ENCODE measurements at places on chromosomes 6 and 20. TPM values are rescaled to one million over a fixed set of nuclear protein-coding genes. Genes with fewer than 3 reads are reported as not detected.

DNA sequence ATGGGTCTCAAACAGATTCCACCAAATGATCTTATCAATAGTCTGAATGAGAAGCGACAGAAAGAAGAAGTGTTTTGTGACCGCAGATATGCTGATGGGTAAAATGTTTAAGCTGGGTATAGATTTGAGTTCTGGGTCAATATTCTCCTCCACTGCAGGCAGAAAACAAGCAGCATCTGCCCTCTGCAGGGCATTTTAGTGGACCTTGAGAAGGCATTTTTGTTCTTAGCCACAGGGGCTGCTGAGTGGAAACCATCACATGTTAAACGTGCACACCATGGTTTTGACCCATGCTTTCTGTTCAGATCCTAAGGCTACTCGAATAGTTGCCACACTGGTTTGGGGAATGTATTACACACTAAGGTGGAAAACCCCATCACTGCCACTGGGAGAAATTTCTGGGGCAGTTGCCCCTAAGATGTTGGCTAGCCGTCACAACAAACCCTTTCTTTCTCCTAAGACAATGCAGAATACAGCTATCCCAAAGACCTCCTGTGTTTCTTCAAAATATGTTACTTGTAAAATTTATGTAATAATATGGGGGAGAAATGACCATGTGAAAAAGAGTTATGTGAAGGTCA, 5.5 kb downstream of the POU3F2 start:
- no peak for DNase-seq

- no peak for DNase-seq
Measured at GRCh38 chr6:40540790-40541189, 46.4 kb downstream of the LRFN2 start.

GRCh38 chr20:60570481-60571277, 612.5 kb downstream of the CDH26 start:
- no peak for DNase-seq

Gene LY86
- total RNA-seq: not detected

- DNase-seq: peak; percentile 30
Measured at GRCh38 chr6:29974901-29975560, 32.7 kb downstream of the HLA-A start.

DNA sequence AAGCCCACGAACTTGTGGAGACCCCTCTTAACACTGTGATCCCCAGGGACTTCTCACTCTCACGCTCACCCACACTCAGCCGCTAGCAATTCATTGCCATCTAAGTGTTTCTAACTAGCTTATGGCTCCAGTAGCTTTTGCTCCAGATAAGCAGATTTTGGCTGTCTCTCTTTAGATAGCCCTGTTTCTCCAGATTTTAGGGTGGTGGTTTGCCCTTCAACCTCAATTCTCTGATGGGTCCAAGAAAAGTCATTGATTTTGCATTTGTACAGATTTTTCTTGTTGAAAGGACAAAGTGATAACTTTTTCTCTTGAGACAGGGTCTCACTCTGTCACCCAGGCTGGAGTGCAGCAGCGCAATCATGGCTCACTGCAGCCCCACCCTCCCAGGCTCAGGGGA, 41.2 kb downstream of the NR2E1 start:
- no peak for DNase-seq

Gene GHRH
- total RNA-seq: not detected

Gene SCRT2
- not detected for total RNA-seq

DNA sequence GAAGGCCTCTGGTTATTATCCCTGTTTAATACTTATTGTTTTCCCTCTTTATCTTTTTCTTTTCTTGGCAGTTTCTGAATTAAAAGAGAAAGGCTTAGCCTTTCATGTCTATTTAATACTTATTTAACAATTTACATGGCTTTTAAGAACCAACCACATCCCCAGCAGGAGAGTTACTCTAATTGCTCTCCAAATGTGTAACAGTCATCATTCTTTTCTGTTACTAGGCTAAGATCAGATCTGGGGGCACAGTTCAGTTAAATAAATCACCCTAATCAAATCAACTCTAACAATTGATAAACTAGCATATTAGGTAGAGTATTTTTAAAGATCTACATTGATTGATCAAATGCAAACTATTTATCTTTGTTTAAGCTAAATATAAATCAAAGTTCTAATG, 54.1 kb upstream of the NT5E start:
- no peak for DNase-seq

Gene UNC5CL
- total RNA-seq: not detected

Gene COL12A1
- not detected for total RNA-seq

Gene APCDD1L
- not detected for total RNA-seq

Gene GPR63
- total RNA-seq: not detected

Gene PLN
- not detected for total RNA-seq

DNA sequence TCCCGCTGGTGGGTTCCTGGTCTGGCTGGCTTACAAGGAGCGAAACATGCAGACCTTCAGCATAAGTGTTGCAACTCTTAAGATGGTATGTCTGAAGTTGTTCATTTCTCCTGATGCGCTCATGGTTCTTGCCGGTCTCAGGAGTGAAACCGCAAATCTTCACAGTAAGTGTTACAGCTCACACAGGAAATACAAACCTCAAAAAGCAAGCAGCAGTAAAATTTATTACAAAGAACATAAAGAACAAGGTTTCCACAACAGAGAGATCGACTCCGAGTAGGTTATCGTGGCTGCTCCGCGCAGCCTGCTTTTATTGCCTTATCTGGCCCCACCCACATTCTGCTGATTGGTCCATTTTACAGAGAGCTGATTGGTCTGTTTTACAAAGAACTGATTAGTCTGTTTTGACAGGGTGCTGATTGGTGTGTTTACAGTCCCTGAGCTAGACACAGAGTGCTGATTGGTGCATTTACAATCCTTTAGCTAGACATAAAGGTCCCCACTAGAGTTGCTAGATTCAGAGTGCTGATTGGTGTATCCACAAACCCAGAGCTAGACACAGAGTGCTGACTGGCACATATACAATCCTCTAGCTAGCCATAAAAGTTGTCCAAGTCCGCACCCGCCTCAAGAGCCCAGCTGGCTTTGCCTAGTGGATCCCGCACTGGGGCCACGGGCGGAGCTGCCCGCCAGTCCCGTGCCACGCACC, 39.2 kb downstream of the TRIM27 start:
- DNase-seq: no peak

GRCh38 chr20:62485701-62486089, 9.9 kb upstream of the GATA5 start:
- no peak for DNase-seq
